ENCODE measurements at places on chromosomes 6 and 20.

- no peak for DNase-seq
These were observed 68.2 kb downstream of the PSMG4 start for GRCh38 chr6:3326981-3327380.

DNA sequence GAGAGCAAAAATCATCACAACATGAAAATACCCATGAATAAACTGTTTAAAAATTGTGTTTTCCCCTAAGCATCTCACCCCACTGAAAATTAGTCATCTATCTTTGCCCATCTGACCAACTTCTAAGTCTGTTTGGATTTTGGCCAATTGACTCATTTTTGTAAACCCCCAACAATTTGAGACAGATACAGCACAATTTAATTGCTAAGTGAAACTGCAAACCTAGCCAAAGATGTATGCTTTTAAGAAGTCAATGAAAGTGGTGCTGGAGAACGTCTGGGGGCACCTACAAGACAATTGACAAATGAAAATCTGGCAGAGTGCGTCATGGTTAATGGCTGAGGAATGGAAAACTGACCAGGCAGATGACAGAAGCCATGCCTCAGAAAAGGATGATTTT is 30.9 kb upstream of the SLC24A3 start:
- no peak for DNase-seq

GRCh38 chr6:32070814-32071543 is 32.8 kb downstream of the CYP21A2 start:
- DNase-seq: no peak

GRCh38 chr6:129203190-129203900 is 320.4 kb downstream of the LAMA2 start:
- DNase-seq: no peak

DNA sequence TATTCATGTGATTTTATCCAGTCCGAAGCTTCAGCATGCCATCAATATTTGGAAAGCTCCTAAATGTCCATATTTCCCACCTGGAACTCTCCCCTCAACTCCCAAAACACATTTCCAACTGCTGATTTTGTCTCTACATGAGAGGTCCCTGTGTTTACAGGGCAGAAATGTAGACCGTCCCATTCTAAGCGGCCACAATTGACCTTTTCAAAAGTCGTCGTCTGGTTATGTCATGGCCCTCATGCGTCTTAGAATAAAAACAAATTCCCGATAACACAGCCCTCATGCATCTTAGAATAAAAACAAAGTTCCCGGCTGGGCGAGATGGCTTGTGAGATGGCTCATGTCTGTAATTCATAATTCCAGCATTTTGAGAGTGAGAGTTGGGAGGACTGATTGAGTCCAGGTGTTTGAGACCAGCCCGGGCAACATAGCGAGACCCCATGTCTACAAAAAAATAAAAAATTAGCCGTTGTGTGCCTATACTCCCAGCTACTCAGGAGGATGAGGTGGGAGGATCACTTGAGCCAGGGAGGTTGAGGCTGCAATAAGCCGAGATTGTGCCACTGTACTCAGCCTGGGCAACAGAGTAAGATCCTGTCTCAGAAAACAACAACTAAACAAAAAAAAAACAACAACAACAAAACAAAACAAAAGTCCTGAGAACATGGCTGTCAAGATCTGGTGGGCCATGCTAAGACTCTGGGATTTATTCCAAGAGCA is 6.4 kb upstream of the ZNF217 start:
- DNase-seq: no peak

- DNase-seq: no peak
These were observed 904.1 kb upstream of the MANEA start for GRCh38 chr6:94673251-94673650.

DNA sequence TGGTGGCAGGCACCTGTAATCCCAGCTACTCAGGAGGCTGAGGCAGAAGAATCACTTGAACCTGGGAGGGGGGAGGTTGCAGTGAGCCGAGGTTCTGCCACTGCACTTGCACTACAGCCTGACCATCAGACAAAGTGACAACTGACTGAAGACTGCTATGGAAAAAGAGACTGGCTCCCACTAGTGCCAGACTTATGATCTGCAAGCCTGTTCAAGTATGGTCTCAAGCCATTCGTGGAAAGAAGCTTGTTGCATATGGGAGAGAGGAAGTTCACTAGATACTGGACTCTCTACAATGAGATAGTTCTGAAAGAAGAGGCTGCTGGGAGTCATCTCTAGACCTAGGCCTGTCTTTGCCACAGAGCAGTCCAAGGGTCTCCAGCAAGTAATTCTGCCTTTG is 26.7 kb downstream of the MDN1 start:
- DNase-seq: no peak

- no peak for DNase-seq
These were observed 43.6 kb upstream of the TMEM170B start for GRCh38 chr6:11493974-11494373.

GRCh38 chr6:104595311-104595820 is 264.4 kb downstream of the HACE1 start:
- DNase-seq: no peak

DNA sequence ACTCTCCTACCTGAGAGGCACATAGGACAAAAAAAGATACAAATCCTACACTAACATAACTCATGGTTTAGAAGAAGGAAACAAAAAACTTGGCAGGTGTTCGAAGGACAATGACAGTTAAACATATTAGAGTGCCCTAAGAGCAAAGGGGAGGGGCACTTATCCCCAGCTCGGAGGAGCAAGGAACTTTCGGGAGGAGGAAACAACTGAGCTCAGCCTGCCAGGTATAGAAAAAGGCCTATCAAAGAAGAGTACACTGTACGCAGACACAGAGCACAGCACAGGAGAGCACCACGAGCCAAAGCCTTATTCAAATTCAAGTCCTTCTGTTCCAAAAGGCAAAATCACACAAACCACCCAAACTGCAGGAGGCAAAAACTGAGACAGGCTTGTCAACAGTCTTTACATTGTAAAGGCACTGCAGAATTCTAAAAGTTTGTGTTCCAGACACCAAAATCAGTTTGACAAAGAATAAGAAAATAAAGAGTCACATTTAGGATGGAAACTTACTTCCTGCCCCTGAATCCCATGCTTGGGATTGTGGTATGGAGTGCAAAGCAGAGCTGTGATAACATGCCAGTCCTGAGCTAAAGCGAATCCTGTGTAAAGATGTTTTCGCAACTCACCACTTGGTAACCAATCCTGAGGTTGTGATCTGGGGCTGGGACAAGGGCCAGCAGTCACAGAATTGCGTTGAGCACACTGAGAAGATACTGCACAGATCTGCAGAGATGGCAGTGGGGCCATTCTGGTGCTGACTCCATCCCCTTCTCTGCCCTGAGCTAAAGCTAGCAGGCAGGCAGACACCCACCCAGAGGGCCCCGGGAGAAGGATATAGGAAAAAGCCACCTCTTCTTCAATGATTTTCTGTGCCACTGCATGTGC is 108.6 kb downstream of the CHD6 start:
- DNase-seq: no peak

- DNase-seq: no peak
These were observed 8.9 kb downstream of the GSS start for GRCh38 chr20:34946661-34947060.

All from activated naive CD4-positive, alpha-beta T cell treated with Interleukin-2 at 50 U/mL for 16 hours (primary cell).